ENCODE measurements at places on chromosomes 2 and 18.

DNA sequence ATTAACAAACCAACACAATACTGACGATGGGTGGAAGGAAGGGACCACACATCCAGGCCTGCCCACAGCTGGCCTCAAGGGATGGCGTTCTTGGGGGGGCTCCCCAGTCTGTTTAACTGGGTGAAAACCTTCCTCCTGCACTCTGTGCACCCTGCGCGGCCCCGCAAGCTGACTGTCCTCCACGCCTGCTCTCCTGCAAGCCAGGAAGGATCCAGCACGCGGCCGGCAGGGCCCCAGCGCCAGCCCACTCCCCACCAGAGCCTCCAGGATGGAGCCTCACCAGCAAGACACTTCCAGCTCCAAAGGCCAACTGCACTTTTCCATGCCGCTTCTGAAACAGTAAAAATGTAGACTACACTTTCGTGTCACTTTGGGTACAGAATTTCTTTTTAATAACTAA, 135.1 kb downstream of the ZNF516 start:
- peak; percentile 48 for DNase-seq

- no peak for DNase-seq
Measured at GRCh38 chr2:69118609-69119008, 105.6 kb downstream of the ANTXR1 start.

GRCh38 chr2:102585847-102586404, 33.4 kb upstream of the SLC9A2 start:
- no peak for DNase-seq

DNA sequence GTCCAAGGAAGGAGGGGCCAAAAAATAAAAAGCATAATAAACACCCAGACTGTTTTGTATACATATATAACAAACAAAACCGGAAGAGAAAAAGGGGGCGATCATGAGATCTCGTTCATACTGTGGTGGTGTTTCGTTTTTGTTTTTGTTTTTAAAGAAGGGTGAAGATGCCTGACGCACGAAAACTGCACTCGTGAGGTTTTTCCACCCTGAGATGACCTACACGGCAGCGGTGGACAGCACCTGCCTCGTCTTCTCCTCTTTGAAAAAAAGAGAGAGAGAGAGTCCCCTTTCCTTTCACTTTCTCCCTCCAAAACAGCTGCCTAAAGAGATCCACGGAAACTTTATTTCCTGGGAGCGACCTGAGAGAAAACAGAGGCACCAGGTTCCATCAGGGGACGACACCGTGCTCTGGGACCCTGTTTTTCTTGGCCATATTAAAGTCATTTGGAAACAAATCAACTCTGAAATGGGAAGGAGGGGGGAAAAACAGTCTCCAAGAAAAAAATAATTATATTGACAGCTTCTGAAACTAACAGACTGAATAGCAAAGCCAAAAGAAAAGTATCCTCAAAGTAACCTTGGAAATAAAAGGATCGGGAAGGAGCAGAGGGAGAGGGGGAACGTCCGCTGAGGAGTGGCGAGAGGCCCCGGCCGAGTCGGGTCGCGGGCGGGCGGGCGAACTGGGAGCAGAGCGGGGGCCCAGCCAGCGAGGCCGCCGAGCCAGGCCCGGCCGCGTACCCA, 3.5 kb downstream of the POU3F3 start:
- DNase-seq = no peak

- no peak for DNase-seq
Measured at GRCh38 chr2:127047716-127048617, 59.0 kb downstream of the BIN1 start.

GRCh38 chr2:23925702-23926289, 1.1 kb downstream of the ATAD2B start:
- DNase-seq = no peak

DNA sequence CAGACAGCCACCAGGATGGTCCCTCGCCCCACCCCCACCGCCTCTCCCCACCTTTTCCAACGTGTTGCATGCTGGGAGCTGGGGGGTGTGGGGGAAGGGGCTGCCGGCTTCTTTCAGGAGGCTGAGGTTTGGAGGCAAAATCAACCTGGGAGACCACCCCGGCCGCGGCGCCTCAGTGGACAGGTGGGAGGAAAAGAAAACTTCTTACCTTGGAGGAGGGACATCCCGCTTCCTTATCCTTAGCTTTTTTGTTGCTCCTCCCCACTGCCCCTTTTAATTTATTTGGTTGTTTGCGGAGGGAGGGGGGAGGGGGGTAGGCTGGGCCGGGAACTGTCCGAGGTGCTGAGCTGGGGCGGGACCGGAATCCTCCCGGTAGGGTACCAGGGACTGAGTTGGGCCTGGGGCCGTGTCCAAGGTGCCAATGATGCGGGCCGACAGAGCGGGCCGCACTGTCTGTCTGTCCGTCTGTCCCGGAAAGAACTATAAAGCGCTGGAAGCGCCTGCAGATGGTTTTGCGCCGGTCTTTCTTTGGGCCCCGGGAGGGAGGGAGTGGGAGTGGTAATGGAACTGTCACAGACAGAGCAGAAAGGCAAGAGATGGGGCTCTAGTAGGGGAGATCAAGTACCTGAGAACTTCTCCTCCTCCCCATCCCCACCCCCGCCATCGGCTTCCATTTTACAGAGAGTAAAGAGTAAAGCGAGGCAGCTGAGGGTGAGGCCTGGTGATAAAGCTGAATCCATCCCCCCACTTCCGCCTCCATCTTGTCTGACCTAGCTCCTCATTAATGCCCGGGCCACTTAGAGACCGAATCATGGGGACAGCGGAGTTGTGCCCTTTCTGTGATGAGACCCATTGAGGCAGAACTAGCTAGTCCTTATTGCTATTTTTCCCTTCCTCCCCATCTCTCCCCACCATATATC, 2.4 kb downstream of the CDK5R2 start:
- DNase-seq = peak; percentile 64

DNA sequence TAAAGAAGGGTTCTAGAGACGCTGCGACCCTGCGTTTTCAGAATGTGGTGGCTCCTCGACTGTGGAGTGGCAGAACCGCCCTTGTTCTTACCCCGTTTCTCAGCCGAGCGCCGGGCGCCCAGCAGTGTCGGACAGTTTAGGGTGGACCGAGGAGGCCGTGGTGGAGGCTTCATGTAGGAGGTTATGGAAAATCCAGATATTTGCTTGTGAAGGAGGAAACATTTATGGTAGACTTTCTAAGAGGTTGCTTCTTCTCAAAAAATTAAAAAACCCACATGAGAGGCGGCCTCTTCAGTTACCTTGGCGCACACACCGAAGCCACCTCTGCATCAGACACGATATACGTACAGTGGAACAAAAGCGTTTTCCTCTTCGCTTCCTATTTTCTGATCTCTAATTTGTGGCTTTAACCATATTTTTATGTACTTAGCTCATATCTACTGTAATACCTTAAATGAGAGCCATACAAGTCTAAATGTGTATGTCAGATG, 120.8 kb downstream of the NFATC1 start:
- no peak for DNase-seq

DNA sequence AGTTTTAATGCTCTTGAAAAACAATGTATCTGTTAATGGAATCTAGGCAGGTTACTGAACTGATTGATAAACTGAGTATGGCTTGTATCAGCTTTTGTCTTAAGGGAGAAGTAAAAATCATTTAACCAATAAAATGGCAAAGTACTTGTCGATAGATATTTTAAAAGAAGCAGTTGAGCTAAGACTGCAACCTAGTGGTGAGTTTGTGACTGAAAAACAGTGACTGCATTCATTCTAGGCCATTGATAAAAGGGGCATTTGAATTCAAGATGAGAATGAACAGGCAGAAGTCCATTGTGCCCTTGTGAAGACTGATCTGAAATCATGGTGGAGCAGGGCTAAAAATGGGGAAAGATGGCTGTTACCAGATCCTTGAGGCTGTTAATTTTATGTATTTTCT, 59.4 kb upstream of the MSTN start:
- no peak for DNase-seq

DNA sequence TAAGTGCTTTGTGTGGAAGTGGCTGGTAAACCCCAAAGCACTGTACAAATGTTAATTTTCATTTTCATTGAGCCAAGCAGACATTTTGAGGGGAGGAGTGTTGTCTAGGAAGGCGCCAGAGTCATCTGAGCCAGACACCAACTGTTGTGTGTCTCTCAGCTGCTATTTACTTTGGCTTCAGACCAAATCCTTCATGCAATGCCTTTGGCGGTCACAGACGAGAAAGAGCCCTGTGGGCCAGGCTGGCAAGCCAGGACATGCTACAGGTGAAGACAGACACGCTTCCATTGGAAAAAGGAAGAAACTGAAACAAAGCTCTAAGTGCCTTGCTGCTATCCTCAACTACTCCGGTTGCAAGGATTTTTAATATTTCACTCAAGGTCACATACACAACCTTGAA, 115.4 kb upstream of the CDC42EP3 start:
- DNase-seq = no peak

GRCh38 chr18:37561986-37562385, 3.6 kb downstream of the CELF4 start:
- DNase-seq = no peak

DNA sequence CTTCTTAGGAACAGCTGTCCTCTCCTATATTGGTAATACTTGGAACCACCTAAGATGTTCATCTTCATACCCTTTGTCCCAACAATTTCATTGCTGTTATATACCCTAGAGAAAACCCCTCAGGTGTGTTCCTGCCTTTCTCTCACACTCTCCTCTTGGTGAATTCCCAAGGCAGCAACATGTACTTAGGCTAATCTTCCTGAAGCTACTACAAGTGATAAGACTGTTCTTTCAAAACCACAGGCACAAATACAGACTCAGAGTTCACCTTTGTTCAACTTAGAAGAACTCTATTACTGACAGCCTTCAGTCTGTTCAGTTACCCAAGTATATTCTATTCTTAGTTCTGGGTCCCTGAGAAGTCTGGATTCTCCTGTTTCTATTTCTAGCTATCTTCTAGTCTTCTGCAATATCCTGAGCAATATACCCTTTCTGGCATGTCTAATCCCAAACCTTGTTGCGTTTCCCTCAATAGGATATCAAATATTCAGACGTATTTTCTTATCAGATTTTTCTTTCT, 247.7 kb upstream of the STON1 start:
- no peak for DNase-seq

GRCh38 chr18:49431165-49431962, 29.1 kb downstream of the DYM start:
- DNase-seq = no peak

DNA sequence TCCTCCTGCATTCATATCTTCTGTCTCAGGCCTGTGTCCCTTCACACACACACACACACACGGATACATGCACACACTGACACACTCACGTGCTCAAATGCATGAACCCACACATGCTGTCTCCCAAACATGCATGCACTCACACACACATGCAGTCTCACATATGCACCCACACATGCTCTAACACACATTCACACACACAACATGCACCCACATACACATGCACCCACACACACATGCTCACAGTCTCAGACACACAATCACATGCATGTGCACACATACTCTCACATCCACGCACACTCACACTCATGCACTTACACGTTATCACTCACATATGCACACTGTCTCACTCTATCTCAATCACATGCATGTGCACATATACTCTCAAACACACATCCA, 1.9 kb upstream of the CD226 start:
- DNase-seq = no peak

GRCh38 chr18:2425426-2426317, 145.6 kb downstream of the METTL4 start:
- DNase-seq = no peak

DNA sequence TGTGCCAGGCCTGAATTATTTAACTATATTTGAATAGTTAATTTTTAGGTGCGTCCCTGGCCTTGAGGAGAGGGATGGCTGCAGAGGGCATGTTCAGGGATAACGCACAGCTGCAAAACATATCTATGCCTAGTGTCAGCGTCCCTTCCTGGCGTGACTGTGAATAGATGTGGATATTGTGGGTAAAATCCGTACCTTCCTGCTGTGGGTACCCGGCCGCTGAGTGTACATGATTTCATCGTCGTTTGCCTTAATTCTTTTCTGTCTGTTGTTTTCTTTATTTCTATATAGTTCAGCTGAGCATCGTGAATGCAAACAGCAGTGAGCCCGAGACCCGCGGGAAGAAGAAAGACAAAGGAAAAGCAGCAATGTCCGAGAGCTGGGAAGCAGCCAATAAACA, 25.0 kb upstream of the MC2R start:
- no peak for DNase-seq

DNA sequence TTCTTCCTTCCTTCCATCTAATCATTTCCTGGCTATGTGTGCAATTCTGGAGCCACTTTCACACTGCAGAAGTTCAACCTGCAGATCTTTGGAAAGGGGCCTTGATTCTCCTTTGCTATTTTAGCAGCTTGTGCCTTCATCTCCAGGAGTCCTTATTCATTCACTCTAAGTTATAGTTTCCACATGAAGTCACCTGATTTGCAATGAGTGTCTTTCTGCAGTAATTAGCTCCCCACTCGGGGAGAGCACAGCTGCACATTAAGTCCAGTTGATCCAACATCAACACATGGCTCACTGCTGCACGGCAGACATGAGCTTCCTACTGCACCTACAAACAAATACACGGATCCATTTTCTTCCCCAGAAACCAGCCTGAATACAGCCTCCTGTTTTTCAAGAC, 323.1 kb upstream of the TNP1 start:
- DNase-seq = no peak

GRCh38 chr2:241994086-241994485, 124.6 kb downstream of the RTP5 start:
- DNase-seq = no peak

GRCh38 chr2:238573065-238573778, 146.5 kb downstream of the ASB1 start:
- no peak for DNase-seq

DNA sequence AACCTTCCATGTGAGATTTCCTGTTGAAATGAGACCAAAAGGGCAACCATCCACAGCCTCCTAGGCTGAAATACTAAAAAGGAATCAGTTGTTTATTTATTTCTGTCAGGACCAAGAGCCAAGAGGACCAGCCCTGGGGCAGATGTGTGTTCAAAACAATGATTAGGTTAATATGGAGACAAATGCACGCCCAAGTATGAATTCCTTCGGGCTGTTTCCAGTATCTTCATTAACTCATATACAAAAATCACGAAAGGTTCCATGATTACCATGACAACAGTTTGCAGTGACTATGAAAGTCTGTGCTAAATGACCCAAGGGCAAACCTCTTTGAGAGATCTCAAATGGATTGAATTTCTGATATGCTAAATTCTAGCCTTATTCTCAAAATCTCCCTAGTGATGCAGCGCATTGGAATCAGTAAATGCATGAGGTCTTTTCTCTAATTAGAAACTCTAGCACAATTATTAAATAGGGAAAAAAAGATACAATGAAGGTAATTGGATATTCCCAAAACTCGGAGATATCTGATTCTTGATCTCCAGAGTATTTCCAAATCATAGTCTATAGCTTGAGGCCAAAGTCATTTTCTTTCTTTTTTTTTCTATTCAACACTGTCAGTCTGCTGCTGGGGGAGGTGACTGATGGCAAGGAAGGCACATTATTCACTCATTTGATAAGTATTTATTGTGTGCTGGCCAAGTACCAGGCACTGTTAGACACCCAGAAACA, 35.6 kb downstream of the VIT start:
- no peak for DNase-seq

DNA sequence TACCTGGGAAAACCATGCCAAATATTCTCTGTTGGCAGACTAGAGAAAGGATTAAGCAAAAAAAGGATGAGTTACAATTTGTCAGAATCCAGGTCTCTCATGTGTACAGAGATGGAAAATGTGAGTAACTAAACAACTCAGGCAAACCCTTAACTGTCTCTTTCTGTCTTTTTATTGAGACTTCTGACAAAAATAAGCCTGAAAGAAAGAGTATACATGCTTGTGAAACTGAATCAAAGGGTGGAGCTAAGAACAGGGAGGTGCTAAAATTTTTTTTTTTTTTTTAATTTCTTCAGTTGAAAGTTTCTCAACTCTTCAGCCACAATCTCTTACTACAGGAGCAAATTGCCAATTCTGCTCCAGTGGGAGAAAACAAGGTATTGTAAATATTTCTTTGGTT, at the start of gene SERPINB10:
Gene SERPINB10 (plus strand): TSS at position 295 of the 400 bp plus-strand sequence. CDS start 7,553 bp downstream, outside the sequence.
- DNase-seq = no peak

Data from type B pancreatic cell (in vitro differentiated cells).